ENCODE measurements at places on chromosomes 5 and 9.

GRCh38 chr9:30670805-30671562 is 1713.5 kb upstream of the ACO1 start:
- no peak for DNase-seq

GRCh38 chr5:40413743-40414142 is 266.0 kb upstream of the PTGER4 start:
- DNase-seq, result no peak

GRCh38 chr9:136823136-136824046 is 15.6 kb downstream of the RABL6 start:
- no peak for DNase-seq

DNA sequence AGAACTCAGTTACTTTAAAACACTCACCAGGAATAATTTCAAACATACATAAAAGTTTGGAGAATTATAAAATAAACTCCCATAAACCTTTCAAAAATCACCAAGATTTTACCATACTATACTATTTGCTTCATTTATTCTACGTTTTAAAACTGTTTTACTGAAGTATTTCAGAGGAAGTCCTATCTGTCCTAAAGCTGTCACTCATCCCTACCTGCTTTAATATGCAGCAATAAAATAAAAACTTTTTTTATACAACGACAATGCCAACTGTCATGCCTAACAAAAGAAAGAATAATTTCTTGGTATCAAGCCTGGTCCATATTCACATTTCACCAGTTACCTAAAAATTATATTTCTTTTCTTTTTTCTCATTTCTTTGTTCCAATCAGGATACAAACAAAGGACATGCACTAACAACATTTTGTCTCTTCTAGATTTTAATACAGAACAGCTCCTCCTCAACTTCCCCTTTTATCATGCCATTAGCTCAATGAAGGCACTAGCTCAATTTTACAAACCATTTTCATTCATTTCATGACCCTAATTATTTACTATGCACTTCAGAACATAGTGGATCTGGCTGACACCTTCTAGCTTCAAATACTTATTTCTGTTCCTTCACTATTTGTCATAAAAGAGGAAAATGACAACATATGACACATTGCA is 135.2 kb downstream of the GNAQ start:
- DNase-seq, result no peak

GRCh38 chr9:32378496-32378895 is 5.9 kb upstream of the ACO1 start:
- no peak for DNase-seq

DNA sequence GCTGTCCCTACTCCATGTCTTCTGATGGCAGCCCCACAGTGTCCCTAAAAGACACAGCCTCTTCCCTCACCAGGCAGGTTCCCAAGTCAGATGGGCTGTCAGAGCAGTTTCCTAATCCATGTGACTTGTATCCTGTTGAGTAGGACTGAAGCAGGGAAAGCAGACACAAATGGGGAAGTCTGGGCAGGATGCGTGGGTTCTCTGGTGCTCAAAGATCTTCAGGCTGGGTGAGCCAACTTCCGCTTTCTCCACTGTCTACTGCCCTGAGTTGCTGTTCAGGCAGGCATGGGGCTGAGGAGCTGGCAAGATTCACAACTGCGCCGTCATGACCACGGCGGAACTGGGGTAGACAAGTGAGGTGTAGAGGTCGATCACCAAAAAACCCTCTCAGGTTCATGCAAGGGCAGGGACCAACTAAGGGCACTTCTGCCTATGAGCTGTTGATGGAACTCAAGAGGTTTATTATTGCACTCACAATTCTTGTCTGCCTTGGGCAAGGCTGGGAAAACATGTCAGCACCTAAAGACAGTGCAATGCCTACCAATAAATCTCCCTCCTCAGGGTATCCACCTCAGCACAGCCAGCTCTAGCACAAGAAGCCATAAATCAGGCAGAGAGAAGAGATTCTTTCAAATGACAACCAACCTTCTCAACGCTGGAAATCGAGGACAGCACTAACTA is 83.4 kb downstream of the RAPGEF1 start:
- DNase-seq, result peak; percentile 55

GRCh38 chr5:76787237-76787636 is 31.6 kb upstream of the F2RL1 start:
- DNase-seq, result no peak

DNA sequence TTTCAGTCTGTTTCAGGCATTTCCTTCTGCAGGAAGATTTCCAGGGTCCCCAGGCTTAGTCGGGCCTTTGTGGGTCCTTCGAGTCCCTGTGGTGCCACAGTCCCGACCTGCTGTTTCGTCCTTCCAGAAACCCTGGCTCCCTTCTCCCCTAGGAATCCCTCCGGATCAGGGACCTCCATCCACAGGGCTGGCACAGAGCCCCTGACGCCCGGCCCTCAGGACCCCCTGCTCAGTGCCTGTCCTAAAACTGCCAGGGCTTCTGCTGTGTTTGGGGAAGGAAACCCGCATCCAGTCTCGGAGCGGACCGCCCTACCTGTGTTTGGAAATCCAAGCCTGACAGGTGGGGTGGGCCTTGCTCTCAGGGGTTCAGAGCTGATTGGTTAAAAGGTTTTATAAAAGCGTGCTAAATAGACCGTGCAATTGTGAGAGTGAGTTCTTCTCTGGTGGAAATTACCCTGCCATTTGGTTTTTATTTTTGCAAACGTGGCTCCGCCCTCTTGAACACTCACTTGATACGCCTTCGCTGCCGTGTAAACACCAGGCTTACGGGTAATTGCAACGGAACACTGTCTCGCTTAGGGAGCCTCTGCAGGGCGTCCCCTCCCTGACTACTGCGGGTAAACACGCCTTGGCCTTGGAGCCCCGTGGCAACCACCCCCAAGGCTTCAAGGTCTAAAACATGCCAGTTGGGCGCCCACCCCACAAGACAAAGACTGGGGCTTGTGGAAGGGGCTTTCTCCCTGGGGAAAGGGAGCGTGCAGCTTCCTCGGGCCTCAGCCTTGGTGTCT is 121.2 kb downstream of the PHF2 start:
- no peak for DNase-seq

DNA sequence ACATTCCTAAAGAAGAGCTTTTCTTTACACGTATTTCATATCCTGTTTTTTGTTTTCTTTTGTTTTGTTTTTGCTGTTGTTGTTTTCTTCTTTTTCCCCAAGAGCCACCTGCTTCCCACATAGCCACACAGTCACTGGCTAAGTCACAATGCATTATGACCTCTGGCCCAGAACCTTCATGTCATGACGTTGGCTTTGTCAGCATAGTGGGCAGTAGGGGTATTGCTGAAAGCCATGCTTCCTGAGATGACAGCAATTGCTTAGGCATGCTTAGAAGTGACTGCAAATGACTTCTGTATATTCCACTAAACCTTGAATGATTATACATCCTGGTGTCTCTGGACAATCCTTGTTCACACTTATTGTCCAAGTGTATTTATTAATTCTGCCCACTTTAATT is 375.8 kb downstream of the TAF11L14 start:
- DNase-seq, result no peak

GRCh38 chr5:59069438-59070079 is 486.7 kb downstream of the RAB3C start:
- DNase-seq, result no peak

DNA sequence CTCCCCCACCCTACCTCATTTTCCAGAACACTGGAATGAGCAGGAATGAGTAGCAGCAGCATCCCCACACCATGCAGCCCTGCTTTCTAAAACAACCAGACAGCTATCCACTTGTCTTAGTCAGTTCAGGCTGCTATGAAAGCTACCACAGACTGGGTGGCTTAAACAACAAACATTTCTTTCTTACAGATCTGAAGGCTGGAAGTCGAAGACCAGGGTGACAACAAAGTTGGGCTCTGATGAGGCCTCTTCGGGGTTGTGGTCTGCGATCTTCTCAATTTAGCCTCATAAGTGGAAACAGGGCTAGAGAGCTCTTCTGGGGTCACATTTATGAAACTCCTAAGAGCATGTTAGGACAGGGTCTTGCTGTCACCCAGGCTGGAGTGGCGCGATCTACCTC is 38.9 kb downstream of the LPAR1 start:
- DNase-seq, result no peak

GRCh38 chr9:32442433-32442832 is 58.0 kb downstream of the ACO1 start:
- DNase-seq, result no peak

GRCh38 chr5:10354048-10354872 is 765 bp downstream of the MARCHF6 start:
- DNase-seq, result no peak

DNA sequence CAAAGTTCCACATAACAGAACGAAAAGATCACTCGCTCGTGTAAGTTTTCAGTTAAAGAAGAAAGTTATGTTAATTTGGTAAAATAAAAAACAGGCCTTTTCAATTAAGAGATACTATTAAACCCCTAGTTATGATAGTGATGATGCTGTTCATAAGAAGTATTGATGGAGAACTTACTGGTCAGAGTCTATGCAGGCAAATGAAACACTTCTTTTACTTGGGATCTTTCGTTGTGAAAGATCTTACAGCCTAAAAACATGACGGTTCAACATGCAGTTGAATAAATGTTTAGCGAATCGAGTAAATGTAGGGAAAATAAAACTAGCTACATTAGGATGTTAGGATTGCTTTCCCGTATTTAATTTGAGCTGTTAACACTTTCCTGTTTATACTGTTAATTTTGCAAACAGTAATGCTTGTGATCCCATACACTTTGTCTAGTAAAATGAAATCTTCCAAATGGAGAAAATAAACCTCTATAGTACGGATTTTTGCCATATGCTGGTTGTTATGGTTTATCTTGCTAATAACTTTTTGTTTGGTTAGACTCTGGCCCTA is 2.0 kb downstream of the RHOBTB3 start:
- no peak for DNase-seq

DNA sequence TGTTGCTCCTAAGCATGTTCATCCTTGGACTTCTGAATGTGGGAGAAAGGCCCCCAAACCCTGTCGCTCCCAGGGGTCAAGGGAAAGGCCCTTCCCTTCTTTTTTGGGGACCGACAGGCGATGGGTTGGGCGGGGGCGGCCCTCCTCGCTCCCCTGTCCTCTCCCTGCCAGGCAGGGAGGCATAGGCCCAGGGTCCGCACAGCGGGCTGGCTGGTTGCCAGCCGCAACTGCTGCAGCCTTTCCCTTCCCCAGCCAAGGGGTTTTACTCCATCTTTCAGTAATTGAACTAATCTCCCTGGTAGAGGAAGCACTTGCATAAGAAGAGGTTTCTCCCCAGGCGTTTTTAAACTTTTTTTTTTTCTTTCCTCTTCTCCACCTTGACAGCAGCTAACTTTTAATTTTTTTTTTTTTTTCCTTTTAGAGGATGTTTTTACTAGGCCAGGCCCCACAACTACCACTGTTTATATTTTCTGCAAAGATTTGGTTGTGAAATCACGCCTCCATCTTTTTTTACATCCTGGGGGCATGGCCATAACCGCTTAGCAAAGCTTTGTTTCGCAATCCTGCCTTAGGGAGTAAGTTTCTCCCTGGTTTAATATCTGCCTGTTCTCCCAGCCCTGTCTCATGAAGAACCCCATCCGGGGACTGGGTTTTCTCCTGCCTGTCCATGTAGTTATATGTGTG is 216.9 kb upstream of the ZNF608 start:
- DNase-seq, result no peak

DNA sequence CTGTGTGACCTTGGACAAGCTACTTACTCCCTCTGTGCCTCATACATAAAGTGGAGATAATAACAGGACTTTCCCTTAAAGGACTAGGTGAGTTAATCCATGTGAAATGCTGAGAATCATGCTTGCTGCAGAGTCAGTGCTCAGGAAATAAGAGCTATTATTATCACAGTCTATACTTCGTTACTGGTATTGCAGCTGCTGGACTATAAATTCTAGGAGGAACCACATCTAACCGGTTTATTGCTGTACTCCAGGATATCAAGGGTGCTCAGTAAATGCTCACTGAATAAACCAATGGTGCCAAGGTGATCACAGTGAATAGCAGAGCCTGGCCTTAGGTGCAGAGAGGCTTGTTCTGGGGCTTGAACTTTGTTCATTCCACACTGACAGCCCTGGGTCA is 69.3 kb downstream of the HSPA4 start:
- no peak for DNase-seq

DNA sequence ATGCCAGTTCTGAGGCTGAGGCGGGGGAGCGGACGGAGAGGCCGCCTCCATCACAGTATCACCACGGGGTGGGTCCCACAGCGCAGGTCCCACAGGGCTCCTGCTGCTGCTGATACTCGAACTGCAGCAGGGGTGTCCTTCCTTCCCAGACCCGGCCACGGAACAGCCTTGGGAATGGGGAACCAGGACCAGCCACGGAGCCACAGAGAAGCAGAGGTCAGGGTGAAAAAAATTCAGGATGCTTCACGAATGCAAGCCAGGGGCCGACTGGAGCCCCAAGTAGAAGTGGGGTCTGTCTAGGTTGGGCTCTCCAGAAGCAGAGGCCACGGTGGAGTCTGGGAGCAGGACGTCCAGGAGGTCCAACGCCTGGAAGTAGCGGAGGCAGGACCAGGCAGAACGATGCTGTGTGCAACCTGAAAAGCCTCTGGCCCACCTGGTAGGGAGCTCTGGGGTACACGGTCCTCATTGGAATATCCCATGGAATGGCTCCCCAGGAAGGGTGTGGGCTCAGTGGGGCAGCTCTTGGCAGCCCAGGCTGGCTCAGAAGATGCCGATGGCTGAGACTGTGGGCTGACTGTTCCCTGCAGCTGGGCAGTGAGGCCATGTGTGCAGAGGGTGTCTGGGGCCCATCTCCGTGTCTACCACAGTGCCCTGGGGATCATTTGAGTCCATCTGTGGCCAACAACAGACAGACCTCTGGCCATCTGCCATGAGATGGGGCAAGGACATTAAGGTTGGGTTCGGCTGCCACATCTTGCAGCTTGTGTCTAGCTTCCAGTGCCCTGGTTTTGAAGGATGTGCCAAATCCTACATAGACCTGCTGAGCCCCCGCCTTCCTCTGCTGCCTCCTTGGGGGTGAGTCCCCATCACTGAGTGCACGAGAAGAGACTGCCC is 66.9 kb upstream of the FCN1 start:
- DNase-seq, result no peak

DNA sequence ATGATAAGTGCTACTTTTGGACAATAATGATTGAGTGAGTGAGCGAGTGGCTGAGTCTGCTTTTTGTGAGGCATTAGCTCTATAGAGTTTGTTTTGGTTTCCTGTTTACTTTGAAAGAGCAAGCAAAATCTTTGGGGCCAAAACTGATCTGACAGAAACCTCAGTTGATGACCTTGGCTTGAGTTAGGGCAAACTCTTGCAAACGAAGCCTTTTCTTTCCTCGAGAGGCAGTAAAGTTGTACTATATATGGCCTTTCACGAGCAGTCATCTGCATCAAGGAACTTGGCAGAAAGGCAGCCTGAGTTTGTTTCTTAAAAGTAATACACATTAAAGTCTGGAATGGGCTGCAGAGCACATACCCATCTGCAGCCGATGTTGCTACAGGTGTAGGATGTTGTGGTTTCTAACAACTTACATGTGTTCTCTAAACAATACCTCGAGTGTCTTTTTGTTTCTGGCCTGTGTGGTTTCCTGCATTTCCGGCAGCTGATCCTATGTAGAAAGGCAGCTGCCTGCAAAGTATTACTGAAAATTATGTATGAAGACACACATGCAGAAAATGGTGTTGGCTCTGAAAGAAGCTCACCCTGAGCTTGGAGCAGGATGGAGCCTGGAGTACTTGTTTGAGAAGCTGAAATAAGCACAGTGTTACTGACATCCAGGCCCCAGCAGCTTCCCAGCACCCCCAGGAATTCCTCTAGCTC is 60.8 kb downstream of the FOXD1 start:
- no peak for DNase-seq

- DNase-seq, result no peak
Measured at GRCh38 chr9:93376411-93376810, 75.1 kb upstream of the FAM120A start.

GRCh38 chr9:16143947-16144890 is 591.4 kb downstream of the CCDC171 start:
- no peak for DNase-seq

Measured in activated T-helper 1 cell treated with anti-CD3 and anti-CD28 coated beads, Interleukin-2, amount 50 U/mL, for 16 hours (primary cell).